Stimulated activated CD8-positive, alpha-beta memory T cell treated with anti-CD3 and anti-CD28 coated beads, Interleukin-7, amount 100 ng/mL, for 1 hour (primary cell): ENCODE measurements at places on chromosomes 13 and 19.

GRCh38 chr13:112065867-112066623 lies 904 bp upstream of the SOX1 start:
- no peak for DNase-seq

DNA sequence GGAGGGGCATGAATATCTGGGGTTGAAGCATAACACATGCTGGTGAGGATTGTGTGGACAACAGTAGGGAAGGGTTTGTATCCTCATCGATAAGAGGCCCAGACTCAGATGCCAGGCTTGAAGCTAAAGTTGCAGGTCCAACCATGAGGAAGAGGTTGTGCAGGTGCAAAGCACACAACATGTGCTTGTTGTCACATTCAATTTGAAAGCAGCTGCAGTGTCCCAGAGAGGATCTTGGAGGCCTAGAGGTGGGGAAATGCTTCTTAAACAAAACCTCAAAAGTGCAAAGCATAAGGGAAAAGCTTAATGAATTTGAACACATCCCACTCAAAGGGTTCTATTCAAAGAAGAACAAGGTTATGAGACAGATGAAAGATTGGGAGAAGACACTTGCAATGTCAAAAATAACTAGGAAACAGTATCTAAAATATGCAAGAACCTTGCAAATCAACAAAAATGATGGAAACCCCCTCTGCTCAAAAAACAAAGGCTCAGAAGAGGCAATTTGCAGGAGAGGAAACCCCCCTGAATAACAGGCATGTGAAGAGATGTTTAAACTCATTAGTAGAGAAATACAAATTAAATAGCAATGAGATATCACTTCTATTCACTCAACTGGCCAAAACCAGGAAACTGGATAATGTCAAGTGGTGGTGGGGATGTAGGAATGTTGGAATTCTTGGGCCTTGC lies 187.1 kb downstream of the KATNAL1 start:
- DNase-seq, result no peak

GRCh38 chr13:52158629-52159158 lies 703 bp downstream of the NEK3 start:
- DNase-seq, result no peak

GRCh38 chr19:17423429-17424208 lies 3.8 kb downstream of the MVB12A start:
- DNase-seq, result no peak
